Psoas muscle (tissue), 8 donors: ENCODE measurements at places on chromosomes 16 and 17.

DNA sequence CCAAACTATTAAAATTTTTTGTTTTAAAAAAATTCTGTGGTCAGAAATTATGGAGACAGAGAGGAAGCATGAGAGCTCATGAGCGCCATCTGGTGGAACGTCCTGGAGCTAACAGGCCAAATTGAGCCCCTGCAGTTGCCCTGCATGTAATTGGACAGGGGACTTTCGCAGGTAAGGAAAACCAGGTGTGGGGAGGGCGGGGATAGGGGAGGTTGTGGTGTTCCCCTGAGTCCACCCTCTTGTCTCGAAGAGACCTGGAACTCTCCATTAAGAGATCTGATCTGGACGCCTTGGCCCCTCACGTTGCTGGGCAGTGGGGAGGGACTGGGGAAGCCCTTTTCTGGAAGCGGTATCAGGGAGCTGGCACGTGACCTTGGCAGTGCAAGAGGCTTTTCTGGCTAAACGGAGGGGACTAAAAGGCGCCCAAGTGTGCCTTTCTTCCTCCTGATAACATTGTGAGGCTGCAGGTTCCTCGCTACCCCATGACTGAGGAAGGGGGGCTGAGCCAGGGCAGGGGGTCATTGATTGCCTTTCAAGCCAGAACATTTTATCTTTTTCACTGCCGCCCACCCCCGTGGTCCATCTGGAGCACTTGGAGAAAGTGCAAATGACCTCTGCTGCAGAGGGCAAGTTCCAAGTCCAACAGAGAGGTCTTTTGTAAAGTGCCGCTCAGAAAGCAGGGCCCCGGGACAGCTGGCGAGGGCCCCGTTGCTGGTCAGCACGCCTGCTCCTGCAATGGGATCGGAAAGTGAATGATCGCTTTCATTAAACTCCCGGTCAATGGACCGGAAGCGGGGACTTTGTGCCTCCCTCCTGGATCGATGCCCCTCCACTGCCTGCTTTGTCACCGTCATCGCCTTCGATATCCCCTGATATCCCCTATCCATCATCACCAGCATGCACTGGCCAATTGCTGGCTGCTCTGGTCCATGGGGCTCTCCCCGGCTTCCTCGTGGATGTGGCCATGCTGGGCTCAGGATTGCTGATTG, 18.4 kb downstream of the PDILT start:
- H3K27me3 ChIP-seq, result no peaks in the 10 kb centered on the region
- no peaks in the 10 kb centered on the region for H3K36me3 ChIP-seq
- H3K4me3 ChIP-seq, result no peak overlapping the region
- DNase-seq, result peak; percentile 39

- H3K4me3 ChIP-seq, result no peak overlapping the region
- no peak overlapping the region for H3K27ac ChIP-seq
- no peaks in the 10 kb centered on the region for H3K27me3 ChIP-seq
- no peaks in the 10 kb centered on the region for H3K36me3 ChIP-seq
- no peak for DNase-seq
- H3K4me1 ChIP-seq, result peaks cover 20% of the 10 kb centered on the region
These were observed 2.2 kb upstream of the EFTUD2 start for GRCh38 chr17:44901411-44901921.

- no peak for DNase-seq
- H3K27me3 ChIP-seq, result peaks cover 10% of the 10 kb centered on the region
- no peak overlapping the region for H3K27ac ChIP-seq
- H3K36me3 ChIP-seq, result no peaks in the 10 kb centered on the region
- H3K4me1 ChIP-seq, result no peaks in the 10 kb centered on the region
These were observed 4.1 kb upstream of the LITAFD start for GRCh38 chr16:8877894-8878522.

DNA sequence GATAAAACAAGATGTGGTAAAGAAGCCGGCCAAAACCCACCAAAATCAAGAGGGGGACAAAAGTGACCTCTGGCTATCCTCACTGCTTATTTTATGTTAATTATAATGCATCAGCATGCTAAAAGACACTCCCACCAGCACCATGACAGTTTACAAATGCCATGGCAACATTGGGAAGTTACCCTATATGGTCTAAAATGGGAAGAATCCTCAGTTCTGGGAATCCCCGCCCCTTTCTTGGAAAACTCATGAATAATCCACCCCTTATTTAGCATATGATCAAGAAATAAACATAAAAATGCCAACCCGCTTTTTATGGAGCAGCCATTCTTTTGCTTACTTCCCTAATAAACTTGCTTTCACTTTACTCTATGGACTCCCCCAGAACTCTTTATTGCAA, 25.6 kb downstream of the CMTR2 start:
- no peaks in the 10 kb centered on the region for H3K36me3 ChIP-seq
- H3K4me3 ChIP-seq, result no peak overlapping the region
- H3K27me3 ChIP-seq, result no peaks in the 10 kb centered on the region
- no peak overlapping the region for H3K27ac ChIP-seq
- no peaks in the 10 kb centered on the region for H3K4me1 ChIP-seq
- no peak for DNase-seq

DNA sequence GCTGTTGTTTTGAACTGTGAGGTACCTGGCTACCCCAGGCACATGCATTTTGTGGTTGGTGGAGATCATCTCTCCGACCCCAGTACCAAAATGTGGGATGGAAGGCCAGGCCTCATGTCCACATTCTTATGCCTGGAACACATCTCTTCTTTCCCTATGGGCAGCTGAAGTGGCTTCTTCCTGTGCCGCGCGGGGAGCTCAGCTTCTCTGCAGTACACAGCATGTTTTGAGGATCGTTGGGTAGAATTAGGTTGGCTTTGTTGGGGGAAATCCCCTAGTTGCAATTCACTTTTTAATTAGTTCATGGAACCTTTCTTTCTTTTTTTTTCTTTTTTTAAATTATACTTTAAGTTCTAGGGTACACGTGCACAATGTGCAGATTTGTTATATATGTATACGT, 242.1 kb downstream of the MSI2 start:
- H3K36me3 ChIP-seq, result no peaks in the 10 kb centered on the region
- no peak overlapping the region for H3K27ac ChIP-seq
- H3K4me3 ChIP-seq, result no peak overlapping the region
- no peaks in the 10 kb centered on the region for H3K27me3 ChIP-seq

DNA sequence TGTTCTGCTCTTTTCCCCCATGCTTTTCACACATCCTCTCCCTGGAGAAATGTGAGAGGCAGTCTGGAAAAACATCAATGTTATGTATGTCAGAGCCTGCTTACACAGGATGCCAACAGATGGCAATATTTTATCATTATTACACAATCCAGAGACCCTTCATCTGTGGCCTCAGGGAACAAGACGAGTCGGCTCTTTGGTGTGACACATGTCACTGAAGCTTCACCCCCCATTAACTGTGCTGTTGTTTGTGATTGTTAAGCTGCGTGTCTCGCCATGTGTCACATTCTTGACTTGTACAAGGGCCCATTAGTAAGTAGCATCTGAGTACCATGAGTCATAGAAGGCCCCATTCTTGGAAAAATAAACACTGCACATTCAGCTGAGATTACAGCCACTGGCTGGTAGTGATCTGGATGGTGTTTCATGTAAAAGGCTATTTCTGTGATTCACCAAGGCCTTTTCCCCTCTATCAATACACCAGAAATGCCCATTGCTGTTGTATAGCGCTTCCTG, 682.1 kb upstream of the SOX9 start:
- H3K27ac ChIP-seq, result no peak overlapping the region
- H3K36me3 ChIP-seq, result no peaks in the 10 kb centered on the region
- DNase-seq, result no peak
- H3K27me3 ChIP-seq, result no peaks in the 10 kb centered on the region

- H3K27me3 ChIP-seq, result no peaks in the 10 kb centered on the region
- H3K4me3 ChIP-seq, result no peak overlapping the region
- H3K4me1 ChIP-seq, result no peaks in the 10 kb centered on the region
- no peak for DNase-seq
These were observed 467.2 kb downstream of the CDH8 start for GRCh38 chr16:61569028-61569427.

- H3K27me3 ChIP-seq, result no peaks in the 10 kb centered on the region
- peaks cover 44% of the 10 kb centered on the region for H3K4me1 ChIP-seq
- H3K4me3 ChIP-seq, result peak overlapping the region; percentile 72
- peak overlapping the region; percentile 100 for H3K27ac ChIP-seq
These were observed 1.5 kb downstream of the TMEM102 start for GRCh38 chr17:7436556-7437368.

GRCh38 chr17:65013613-65014391, 42.7 kb downstream of the GNA13 start:
- peaks cover 37% of the 10 kb centered on the region for H3K36me3 ChIP-seq
- H3K4me1 ChIP-seq, result peaks cover 56% of the 10 kb centered on the region
- no peak overlapping the region for H3K4me3 ChIP-seq
- no peaks in the 10 kb centered on the region for H3K27me3 ChIP-seq
- no peak for DNase-seq

GRCh38 chr17:35064516-35065215, 1.2 kb upstream of the RFFL start:
- peaks cover 4% of the 10 kb centered on the region for H3K36me3 ChIP-seq
- H3K27me3 ChIP-seq, result no peaks in the 10 kb centered on the region
- DNase-seq, result no peak
- peak overlapping the region; percentile 94 for H3K27ac ChIP-seq
- H3K4me3 ChIP-seq, result no peak overlapping the region
- peaks cover 24% of the 10 kb centered on the region for H3K4me1 ChIP-seq

- DNase-seq, result no peak
- H3K36me3 ChIP-seq, result peaks cover 23% of the 10 kb centered on the region
- peak overlapping the region; percentile 81 for H3K27ac ChIP-seq
- no peak overlapping the region for H3K4me3 ChIP-seq
These were observed 20.5 kb downstream of the SLC7A5 start for GRCh38 chr16:87848676-87849345.

DNA sequence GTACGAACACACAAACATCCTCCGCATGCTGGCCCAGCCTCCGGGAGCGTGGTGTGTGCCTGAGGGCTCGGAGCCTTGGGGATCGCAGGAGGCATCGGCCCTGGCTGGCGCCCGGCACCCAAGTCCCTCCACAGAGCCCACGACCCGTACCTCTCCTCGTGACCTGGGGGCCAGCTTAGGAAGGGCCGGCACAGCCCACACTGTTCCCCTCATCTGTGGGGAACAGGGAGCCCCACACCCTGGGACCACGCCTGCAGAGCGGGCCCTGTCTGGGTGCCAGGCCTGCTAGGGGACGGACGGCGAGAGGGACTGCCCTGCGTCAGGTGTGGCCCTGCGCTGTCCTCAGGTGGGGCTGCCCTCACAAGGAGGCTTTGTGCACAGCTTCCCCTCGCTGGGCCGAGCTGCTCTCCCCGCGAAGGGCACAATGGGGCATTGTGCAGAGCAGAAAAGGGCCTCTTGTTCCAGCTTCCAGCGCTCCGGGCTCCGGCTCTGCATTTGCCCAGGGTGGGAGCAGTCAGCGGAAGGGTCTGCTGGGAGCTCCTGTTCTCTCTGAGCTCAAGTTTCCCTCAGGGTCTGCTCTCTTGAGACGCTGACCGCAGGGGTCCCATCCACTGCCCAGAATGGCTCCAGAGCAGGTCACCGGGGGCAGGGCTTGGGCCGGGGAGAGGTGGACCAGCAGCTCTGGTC, 1.7 kb upstream of the LMF1 start:
- no peaks in the 10 kb centered on the region for H3K36me3 ChIP-seq
- no peak for DNase-seq
- H3K4me3 ChIP-seq, result no peak overlapping the region
- peaks cover 12% of the 10 kb centered on the region for H3K4me1 ChIP-seq

DNA sequence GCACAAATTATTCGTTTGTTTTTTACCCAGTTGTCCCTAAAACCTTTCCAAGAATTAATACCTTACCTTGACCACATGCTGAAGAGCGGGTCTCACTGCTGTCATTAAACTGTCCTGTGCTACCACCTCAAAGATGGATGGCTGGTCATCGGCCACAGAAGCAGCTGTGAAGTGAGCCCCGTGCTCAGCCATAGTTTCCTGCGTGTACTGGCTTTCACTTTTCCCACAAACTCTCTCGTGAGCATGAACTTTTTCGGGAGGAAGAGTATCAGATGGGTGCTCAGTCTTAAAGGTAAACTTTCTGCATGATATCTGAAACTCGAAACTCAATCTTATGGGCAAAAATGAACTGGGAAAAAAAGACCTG, 558 bp downstream of the PEX12 start:
- no peaks in the 10 kb centered on the region for H3K27me3 ChIP-seq
- peaks cover 4% of the 10 kb centered on the region for H3K36me3 ChIP-seq
- no peak for DNase-seq

- no peak for DNase-seq
- H3K27me3 ChIP-seq, result peaks cover 5% of the 10 kb centered on the region
- H3K27ac ChIP-seq, result no peak overlapping the region
- no peaks in the 10 kb centered on the region for H3K4me1 ChIP-seq
These were observed 113.4 kb upstream of the FOXF1 start for GRCh38 chr16:86396901-86397311.

- peaks cover 17% of the 10 kb centered on the region for H3K4me1 ChIP-seq
- H3K36me3 ChIP-seq, result no peaks in the 10 kb centered on the region
- peak; percentile 86 for DNase-seq
These were observed at the start of gene RTN4RL1 for GRCh38 chr17:2025220-2025621. RTN4RL1 (minus strand) TSS chr17:2025334; CDS start chr17:2024865, 469 bp downstream.

GRCh38 chr16:86595983-86596605, 17.7 kb downstream of the FOXL1 start:
- H3K4me1 ChIP-seq, result no peaks in the 10 kb centered on the region
- H3K27me3 ChIP-seq, result no peaks in the 10 kb centered on the region
- no peak overlapping the region for H3K27ac ChIP-seq
- no peak for DNase-seq

- no peaks in the 10 kb centered on the region for H3K27me3 ChIP-seq
- H3K4me1 ChIP-seq, result no peaks in the 10 kb centered on the region
- DNase-seq, result no peak
- H3K27ac ChIP-seq, result no peak overlapping the region
These were observed 546.2 kb downstream of the WWOX start for GRCh38 chr16:78645657-78646056.

DNA sequence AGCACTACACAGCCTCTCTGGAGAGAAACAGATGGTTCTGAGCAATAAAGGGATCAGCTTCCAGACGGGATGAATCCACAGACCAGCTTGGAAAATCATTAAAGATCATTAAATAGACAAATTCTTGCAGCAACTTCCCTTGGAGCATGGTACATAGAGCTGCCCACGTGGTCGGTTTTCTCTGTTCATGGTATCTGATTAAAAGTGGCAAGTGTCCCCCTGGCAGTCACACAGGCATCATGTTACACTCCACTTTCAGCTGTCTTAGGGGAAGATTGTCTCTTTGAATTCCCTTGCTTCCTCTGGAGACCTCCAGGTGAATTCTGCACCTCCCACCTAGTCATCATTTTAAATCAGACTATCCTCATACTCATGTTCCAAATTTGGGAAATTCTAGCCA, 92.2 kb upstream of the CACNG3 start:
- DNase-seq, result no peak
- no peaks in the 10 kb centered on the region for H3K36me3 ChIP-seq
- H3K27ac ChIP-seq, result no peak overlapping the region
- H3K4me3 ChIP-seq, result no peak overlapping the region

GRCh38 chr17:81053041-81053970, 18.4 kb downstream of the BAIAP2 start:
- peaks cover 9% of the 10 kb centered on the region for H3K4me1 ChIP-seq
- H3K4me3 ChIP-seq, result no peak overlapping the region
- H3K36me3 ChIP-seq, result no peaks in the 10 kb centered on the region
- DNase-seq, result no peak
